Caudate nucleus (tissue), 63 donors: ENCODE measurements at places on chromosomes 4 and X.

GRCh38 chrX:15947648-15948317 is 93.2 kb upstream of the AP1S2 start:
- DNase-seq, result no peak

DNA sequence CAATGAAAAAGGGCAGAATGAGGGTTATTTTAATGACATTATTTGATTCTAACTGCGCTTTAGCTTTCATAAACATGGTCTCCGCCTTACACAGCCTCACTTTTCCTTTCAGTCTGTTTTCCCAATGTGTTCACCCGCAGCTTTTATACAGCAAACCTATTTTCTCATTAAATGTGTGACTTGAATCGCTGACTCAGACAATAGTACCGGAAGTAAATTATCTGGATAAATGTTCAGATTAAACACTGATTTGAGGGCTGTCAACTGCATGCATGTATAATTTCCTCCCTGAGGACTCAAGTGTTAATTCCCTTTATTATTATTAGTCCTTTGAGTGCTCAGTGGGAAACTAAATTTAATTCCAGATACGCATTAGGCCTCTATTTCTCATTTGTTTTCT is 117.3 kb downstream of the FAM133A start:
- no peak for DNase-seq

GRCh38 chrX:2897311-2897689 is 31.8 kb downstream of the ARSD start:
- no peak for DNase-seq

DNA sequence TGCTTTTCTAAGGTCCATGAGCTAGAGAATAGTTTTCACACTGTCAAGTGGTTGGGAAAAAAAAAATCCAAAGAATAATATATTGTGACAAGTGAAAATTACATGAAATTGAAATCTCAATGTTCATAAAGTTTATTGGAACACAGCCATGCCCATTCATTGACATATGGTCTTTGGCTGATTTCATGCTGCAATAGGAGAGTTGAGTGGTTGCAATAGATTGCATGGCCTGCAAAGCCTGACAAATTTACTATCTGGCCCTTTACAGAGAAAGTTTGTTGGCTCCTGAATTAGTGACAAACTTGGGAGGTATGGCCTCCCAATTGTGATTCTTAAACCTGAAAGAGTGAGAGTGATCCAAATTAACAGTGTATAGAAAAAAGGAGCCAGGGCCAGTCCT is 115.5 kb upstream of the FAM9C start:
- DNase-seq, result no peak

DNA sequence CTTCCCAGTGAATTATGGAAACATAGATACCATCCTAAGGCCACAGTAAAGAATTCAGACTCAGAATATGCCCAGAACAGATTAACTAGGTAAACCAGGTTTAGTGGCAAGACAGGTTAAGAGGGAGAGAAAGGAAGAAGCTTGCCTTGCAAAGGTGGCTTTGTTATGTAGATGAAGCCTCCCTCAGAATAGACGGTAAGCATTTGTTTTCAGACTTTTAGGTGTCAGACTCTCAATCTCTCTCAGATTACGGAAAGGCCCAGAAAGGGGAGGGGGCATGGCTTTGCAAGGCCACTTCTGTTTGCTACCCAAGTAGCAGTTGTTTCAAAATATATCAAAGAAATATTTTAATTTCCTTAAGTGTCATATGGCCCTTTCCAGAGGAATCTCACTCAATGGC is 457.1 kb upstream of the BOD1L1 start:
- no peak for DNase-seq

DNA sequence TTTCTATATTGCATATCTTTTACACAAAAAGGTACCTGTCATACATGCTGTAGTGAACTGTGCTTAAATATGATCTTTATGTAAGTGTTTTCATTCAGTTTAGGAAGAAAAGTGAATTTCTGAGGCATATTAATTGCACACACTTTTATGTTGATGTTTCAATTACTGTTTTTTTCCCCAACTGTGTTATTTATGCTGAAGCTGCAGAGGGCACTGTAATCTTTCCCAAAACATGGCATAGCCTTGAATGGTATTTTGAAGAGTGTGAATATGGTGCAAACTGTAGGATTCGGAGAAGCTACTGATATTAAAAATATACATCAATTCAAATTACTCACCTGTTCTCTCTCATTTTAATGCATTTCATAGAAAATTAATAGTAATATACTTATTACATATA is 6.0 kb upstream of the CENPE start:
- DNase-seq, result no peak

DNA sequence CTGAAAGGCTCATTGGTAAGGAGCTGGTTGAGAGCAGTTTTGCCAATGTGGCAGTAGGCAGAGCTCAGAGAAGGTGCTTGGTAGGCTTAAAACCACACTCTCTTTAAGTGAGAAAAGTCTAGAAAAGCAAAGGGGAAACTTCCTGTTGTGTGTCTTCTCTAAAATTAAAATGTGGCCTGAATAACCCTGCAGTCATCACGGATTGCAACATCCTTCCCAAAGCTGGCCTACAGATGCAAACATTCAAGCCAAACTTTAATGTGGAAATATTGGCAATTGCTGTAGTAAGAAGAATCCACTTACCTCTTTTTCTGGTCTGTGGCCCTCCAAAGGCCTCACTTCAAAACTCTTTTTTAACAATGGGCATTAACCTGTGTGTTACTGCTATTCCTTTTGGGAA is 348.5 kb downstream of the OPHN1 start:
- no peak for DNase-seq

DNA sequence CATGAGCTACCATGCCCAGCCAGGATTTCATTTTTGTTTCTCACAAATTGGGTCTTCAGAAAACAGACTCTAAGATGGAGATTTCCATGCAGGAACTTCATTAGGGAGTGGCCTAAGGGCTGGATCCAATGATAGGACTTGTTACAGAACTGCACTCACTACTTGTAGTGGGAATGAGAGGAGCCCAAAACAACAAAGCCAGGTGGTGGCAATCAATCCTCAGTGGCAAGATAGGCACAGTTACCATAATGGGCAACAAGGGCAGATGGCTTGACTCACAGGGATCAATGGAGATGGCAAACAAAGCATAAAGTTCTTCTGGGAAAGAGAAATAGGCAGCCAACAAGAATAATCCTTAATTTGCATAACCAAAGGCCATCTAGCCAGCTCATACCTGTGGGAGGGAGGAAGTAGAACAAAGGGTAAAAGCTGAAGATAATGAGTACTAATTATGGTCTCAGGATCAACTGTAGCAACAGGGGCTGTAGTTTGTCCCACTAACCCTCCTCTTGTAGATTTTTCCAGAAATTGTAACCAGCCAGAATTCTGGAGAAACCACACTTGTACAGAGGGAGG is 72.8 kb upstream of the MAPK10 start:
- no peak for DNase-seq

- no peak for DNase-seq
These were observed 97.9 kb upstream of the EOLA2 start for GRCh38 chrX:150036181-150036580.

DNA sequence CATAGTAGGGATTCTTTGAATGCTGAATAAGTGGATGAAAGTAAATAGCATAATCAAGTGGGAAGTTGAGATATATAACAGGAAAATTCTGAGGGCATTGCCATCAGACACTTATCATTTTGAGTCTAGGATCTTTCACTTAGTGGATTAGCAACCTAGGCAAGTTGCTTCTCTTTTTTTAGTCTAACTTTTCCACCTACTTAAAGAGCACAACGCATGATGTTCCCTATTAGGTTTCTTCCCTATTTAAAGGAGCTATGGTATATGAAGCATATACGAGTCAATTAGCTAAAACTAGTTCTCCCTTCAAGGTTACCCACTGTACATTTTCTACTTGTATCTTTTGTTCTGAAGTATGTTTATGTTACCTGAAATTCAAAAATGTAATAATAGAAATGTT is 67.1 kb upstream of the HS3ST1 start:
- DNase-seq, result no peak

DNA sequence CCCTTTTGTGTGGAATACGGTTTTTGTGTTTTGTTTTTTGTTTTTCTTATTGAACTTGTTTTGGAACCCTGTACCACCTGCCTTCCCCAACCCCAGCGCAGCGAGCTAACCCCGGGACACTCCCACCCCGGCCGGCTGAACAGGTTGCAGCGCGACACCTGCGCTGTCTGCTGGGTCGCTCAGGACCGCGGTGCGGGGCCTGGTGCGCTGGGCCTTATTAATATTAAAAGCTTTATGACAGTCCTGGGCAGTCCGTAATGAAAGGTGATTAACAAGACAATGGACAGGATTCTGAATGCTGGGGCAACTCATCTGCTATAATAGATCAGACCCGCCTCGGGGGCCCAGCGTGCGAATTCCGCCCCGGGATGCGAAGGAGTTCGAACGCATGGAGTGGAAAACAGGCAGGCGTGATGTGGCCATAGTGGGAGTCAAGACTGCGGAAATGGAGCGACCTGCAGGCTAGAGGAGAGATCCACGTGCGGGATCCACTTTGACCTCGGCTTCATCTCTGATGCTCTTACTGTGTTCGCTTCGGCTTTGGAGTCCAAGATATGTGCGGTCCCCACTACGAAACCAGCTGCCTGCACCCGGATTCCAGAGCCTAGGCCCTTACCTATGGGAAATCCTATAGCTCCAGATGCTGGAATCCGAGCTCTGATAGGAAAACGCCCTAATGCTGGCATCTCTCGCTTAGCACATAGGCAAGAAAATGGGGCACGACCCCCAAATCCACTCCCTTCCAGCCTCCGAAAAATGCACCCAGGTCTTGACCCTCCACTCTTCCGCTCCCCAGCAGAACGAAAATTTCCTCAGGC is 69.0 kb upstream of the TMEM33 start:
- DNase-seq, result no peak

- DNase-seq, result no peak
These were observed 132.1 kb downstream of the SPRY1 start for GRCh38 chr4:123528501-123529277.

DNA sequence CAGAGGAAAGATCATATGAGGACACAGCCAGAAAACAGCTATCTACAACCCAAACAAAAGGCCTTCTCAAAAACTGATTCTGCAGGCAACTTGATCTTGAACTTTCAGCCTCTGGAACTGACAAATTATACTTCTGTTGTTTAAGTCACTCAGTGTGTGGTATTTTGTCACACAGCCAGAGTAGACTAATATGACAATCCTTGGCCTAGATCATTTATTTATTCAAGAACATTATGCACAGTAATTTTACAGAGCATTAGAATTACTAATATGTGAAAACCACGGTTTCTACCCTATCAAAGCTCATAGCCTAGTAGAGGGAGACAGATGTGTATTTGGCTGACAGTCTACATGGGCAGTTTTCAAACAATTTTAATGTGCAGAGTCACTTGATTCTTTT is 167.8 kb upstream of the PCDH18 start:
- no peak for DNase-seq

DNA sequence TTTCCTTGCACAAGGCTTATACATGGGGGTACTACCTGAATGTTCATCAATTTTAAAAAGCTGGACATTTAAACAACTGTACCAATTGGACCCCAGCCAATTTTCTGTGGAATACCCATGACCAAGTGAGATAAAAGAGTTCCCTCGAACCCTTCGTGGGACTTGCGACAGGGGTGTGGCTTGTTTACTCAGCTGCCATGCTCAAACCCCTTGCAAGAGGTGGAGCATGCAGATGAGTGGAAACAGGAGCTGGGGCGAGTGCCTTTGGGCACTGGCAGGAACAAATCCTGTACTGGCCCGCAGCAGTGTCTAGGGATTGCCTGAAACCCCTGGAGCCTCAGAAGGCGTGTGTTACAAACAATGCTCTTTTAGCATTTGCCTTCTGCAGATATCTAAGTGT is 144.2 kb downstream of the PDHA2 start:
- no peak for DNase-seq

GRCh38 chrX:55026143-55026542 is 4.6 kb downstream of the ALAS2 start:
- no peak for DNase-seq

DNA sequence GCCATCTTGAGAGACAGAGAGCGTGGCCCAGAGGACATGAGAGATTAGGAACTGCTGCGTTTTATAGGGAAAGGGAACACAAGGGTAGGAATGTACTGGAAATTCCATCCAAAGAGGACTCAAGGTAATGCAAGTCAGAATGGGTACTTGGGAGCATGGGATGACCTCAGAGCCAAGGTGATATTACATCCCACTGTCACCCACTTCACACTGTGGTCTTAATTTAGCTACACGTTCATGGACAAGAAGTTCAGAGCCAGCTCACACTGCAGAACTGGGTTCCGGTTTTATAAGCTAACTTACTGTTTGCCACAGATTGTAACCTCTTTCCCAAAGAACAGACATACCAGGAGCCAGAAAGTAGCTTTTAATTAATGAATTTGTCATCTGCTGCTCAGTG is 244.7 kb downstream of the CBR4 start:
- no peak for DNase-seq

- no peak for DNase-seq
These were observed 854.3 kb downstream of the C4orf33 start for GRCh38 chr4:129950217-129950616.

GRCh38 chr4:42482516-42483327 is 85.4 kb downstream of the SHISA3 start:
- DNase-seq, result no peak

- DNase-seq, result no peak
These were observed 622.2 kb upstream of the GRID2 start for GRCh38 chr4:91681544-91681943.

DNA sequence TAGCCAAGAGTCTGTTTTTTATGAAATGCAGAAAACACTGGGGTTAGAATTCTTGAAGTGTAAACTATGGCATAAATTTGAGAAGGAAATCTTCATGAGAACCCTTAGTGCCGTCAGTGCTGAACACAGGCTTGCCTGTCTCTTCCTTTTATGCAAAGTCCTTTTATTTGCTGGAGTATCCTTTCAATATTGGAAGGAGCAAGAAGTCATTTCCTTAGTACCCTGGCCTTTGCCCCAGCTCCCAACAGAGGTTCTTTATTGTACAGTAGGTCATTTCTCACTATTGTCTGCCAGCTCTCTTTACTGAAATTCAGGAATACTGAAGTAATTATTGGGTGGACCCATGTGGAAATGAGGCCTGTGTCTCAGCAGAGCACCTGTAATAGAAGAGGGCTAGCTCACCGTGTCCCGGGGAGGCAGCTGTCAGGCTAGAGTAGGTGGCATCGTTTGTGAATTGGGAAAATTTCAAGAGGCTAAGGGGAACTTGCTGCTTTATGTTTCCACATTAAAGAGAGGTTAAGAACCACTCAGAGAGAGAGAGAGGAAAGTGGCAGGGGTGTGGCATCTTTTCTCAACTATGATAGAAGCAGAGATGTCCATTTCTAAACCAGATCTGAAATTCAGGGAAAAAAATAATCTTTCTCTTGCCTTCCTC is 8.7 kb downstream of the FHDC1 start:
- no peak for DNase-seq

- DNase-seq, result no peak
These were observed 84.0 kb downstream of the NHSL2 start for GRCh38 chrX:71994601-71995000.

- DNase-seq, result no peak
These were observed 82.9 kb downstream of the RTL5 start for GRCh38 chrX:72048510-72049455.
